ENCODE measurements at places on chromosomes 6 and 20.

DNA sequence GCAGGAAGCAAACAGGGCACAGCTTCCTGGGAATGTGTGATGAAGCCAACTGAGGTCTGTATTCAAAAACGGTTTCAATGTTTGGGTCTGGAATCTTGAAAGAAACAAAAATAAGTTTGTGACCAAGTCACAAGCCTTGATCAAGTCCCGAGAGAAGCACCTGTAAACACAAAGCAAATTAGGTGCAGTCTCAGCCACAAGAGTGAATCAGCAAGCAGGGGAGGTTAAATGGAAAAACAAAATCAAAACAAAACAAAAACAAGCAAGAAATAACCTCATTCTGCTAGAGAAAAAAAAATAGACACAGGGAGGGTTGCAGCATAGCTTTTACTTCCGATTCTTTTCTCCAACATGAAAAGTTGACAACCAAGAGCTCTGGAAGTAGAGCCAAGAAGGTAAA lies 201.7 kb downstream of the CLIC5 start:
- DNase-seq, result no peak

GRCh38 chr20:3276680-3277015 lies 37.7 kb upstream of the SLC4A11 start:
- peak; percentile 45 for DNase-seq

- DNase-seq, result no peak
These were observed at the start of gene IL17F for GRCh38 chr6:52244400-52244799. TSS of gene IL17F (minus strand) at chr6:52244500. CDS start at chr6:52244429, 71 bp downstream.

DNA sequence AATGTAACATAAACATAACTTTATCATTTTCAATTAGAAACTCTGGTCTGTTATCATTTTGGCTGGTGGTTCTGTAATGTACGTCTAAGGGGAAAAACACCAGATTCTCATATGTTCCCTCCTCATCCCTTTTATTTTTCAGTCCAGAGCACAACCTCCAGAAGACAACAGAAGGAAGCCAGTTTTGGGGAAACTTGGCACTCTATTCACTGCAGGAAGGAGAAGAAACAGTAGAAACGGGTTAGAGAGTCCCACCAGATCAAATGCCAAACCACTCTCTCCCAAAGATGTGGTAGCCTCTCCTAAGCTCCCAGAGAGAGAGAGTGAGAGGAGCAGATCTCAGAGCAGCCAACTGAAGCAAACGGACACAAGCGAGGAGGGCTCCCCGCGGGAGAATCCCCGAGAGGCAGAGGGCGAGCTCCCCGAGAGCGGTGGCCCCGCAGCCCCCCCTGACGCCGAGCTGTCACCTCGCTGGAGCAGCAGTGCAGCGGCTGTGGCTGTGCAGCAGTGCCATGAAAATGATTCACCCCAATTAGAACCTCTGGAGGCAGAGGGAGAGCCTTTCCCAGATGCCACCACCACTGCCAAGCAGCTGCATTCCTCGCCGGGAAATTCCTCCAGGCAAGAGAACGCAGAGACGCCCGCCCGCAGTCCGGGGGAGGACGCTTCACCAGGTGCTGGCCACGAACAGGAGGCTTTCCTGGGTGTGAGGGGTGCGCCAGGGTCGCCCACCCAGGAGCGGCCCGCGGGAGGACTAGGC lies 117.8 kb downstream of the RTN4IP1 start:
- DNase-seq, result no peak

DNA sequence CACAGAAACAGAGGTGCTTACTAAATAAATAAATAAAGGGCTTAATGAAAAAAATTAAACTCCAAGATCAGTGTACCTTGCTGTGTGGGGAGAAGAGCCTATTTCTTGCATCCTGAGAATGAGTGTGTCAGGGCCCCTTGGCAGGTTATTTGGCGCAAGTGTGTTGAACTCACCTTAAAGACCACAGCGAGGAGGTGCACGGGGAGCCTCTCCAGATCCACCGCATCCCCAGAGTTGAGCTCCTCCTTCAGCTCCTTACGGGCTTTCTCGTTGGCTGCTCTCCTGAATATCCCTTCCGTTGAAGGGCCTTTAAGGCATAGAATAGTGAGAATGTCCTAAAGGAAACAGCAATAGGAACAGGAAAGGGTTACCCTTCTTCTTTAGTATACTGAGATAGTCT lies 3.6 kb downstream of the TAGAP start:
- DNase-seq, result no peak

DNA sequence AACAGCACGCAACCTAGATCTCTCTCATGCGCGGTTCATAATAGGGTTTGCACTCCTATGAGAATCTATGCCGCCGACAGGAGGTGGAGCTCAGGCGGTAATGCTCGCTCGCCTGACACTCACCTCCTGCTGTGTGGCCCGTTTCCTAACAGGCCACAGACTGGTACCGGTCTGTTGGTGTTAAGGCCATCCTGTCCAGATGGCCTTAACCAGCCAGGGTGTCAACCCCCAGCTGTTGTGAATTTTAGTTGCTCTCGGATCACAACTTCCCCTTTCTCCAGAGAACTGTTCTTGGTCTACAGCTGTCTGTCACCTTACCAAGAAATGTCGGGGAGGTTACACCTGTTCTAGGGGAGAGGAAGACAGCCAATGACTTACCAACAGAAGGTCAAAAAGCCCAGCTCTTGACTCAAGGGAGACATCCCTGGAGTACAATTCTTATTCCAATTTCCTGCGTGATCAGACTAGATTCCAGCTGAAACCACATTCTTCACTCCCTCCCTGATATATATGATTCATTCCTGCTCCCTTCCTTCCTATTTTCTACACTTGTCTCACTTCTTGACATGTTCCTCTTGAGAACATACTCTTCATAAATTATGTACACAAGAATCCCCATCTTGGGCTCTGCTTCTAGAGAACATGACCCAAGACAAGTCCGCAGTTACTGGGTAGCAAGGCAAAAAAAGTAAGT lies 23.1 kb upstream of the DNAAF9 start:
- no peak for DNase-seq

DNA sequence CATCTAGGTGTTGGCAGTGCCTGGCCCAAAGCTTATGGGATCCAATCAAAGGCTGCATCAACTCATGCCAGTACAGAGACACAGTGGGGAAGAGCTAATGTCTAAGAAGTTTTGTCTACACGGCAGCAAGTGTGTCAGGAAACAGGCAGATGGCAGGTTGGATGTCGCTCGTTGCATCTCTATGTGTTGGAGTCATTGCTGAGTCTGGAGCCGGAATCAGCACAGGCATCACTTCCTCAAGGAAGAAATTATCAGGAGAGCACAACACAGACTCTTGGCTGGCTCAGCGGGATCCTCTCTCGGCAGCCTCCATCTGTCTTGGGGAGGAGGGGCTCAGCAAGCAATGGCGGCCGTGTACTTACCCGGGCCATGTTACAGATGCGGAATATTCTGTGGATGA lies 467.2 kb upstream of the CHD6 start:
- no peak for DNase-seq

GRCh38 chr6:166563805-166564204 lies 22.7 kb downstream of the RAMACL start:
- DNase-seq, result no peak

- DNase-seq, result no peak
These were observed 72.6 kb upstream of the LY86 start for GRCh38 chr6:6515691-6516607.

All from Caco-2 (cell line).